Stromal cell of bone marrow (primary cell): ENCODE measurements at places on chromosomes 4 and X.

GRCh38 chrX:116961872-116962582 is 499.3 kb upstream of the CT83 start:
- peak; percentile 2 for DNase-seq

DNA sequence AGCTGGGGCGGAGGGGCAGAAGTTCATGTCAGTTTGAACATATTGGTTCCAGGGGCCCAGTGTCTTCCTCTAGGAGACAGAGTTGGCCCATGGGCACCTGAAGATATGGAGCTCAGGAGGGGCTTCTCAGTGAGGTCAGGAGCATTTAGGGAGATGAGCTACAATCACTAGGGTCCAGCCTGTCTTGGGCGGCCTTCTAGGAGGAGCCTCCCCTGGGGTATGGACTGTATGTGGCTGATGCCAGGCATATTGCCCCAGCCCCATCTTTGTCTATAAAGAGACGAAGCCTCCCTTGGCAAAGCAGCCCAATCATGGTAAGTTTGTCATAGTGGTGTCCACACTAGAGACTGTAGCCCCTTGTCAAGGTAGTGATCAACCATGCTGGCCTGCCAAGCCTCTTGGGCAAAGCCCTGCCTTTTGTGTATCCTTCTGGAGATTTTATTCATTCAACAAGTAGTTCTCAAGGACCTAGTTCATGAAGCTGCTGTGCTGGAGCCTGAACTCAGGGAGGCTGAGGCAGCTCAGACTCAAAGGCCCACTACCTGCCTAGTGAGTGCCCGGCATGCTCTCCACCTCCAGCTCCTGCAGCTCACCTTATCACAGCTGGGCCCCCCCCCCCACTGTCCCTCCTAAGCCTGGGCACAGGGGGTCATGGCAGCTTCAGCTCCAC is 5.4 kb upstream of the CNGA2 start:
- no peak for DNase-seq

DNA sequence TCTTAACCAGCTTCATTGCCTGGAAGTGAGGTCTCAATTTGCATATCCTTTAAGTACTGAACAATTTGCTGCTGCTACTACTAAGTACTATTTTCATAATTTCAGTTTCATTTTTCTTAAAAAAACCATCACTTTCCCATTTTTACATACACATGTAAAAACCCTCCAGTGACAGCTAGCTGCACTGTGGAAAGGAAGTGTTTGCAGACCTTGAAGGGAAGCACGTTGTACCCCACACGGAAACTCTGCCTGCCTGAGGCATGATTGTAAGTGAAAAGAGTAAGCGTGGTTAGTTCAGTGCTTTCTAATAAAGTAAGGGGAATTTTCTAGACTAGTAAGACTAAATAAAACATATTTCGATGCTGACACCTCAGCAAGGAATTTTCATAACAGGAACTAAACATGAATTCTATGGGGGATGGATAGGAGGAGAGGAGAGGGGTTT is 103.6 kb downstream of the RAPGEF2 start:
- DNase-seq = no peak

DNA sequence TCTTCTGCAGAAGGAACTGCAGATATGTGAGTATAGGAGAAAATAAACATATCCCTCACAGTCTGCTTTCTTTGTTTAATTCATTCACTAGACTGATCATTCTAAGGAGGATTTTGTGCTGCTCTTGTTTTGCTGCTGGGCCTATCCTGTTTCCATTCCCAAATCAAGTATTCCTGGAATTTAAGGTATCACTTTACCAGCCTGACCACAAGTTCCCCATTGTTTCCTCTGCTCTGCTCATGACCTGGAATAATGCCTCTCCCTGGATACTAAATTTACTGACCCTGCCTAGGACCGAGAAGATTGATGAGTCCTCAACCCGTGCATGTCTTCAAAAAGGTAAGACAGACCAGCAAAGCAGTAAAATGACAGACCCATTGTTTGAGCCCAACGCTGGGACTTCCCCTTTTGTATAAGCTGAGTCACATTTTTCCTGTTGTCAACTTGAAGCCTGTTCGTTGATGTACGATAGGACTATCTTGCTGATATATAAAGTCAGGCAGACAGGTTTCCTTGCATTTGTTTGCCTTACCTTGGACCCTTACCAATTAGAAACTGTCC is 85.5 kb upstream of the TET2 start:
- no peak for DNase-seq

DNA sequence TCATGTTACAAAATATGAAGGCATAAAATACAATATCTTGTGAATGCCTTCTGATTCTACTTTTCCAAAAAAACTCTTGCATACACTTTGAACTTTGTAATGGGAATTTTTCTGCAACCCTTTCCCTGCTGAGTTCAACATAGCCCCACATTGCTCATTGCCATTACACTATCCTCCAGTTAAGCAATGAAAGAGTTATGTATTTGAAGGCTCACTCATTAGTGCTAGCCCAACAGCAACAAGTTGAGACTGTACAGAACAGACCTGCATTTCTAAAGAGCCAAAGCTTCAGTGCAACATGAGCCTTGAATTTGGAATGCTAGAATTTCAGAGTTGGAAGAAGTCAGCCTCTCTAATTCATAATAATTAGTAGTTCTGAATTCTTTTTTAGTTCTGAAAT is 44.4 kb upstream of the STAG2 start:
- no peak for DNase-seq

GRCh38 chrX:372856-373640 is 13.7 kb downstream of the PPP2R3B start:
- no peak for DNase-seq

GRCh38 chr4:3780347-3781171 is 14.4 kb downstream of the ADRA2C start:
- DNase-seq = no peak

- no peak for DNase-seq
Observed at GRCh38 chr4:111128327-111128726, 505.4 kb upstream of the PITX2 start.

GRCh38 chr4:99759988-99760387 is 56.6 kb upstream of the DAPP1 start:
- DNase-seq = no peak

- DNase-seq = no peak
Observed at GRCh38 chr4:64882311-64883086, 473.2 kb upstream of the TECRL start.

DNA sequence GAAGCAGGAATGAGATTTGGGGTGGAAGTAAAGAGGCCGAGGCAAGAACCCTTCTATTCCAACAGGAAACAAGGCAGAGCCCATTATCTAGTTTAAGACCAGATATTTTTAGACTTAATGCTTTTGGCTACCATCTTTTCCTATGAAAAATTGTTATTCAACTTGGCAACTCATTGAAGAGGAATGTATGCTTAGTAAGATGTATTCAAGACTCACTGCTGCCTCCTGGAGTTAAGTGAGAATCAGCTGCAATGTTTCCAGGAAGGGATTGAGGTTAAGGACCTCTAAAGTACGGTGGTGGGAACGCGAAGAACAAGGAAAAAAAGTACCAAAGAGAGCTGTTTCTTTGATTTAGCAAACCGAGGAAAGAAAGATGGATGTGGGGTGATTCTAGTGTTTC is 89.1 kb downstream of the RAPGEF2 start:
- DNase-seq = peak; percentile 67

- peak; percentile 25 for DNase-seq
Observed at GRCh38 chr4:105666693-105667092, 41.8 kb downstream of the INTS12 start.

GRCh38 chrX:747176-747575 is 116.6 kb downstream of the SHOX start:
- DNase-seq = no peak

GRCh38 chr4:150354214-150354796 is 227.6 kb upstream of the MAB21L2 start:
- no peak for DNase-seq
